ENCODE measurements at places on chromosomes 16 and 17.

DNA sequence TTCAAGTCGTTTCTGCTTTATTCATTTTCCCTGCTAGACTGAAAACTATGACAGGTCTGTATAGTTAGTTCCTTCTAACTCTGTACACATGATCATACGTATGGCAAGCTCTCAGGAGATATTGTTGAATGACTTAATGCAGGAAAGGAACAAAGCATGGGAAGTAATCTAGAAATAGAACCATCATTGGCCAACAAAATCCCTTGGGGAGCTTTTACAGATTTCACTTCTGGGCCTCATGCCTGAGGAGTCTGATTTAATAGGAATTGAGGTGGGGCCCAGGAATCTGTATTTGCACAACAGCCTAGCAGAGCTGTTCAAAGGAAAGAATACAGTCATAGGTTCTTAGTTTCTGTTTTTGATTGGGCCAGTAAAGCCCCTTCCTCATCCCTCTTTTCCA is 229.2 kb downstream of the MAP2K6 start:
- DNase-seq, result no peak

- DNase-seq, result no peak
Measured at GRCh38 chr16:5025171-5025632, 8.5 kb downstream of the NAGPA start.

DNA sequence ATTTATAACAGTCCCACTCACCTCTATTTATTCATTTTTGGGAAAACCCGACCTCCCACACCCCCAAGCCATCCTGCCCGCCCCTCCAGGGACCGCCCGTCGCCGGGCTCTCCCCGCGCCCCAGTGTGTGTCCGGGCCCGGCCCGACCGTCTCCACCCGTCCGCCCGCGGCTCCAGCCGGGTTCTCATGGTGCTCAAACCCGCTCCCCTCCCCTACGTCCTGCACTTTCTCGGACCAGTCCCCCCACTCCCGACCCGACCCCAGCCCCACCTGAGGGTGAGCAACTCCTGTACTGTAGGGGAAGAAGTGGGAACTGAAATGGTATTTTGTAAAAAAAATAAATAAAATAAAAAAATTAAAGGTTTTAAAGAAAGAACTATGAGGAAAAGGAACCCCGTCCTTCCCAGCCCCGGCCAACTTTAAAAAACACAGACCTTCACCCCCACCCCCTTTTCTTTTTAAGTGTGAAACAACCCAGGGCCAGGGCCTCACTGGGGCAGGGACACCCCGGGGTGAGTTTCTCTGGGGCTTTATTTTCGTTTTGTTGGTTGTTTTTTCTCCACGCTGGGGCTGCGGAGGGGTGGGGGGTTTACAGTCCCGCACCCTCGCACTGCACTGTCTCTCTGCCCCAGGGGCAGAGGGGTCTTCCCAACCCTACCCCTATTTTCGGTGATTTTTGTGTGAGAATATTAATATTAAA is 638 bp upstream of the TMEM88 start:
- DNase-seq, result no peak

- no peak for DNase-seq
Measured at GRCh38 chr16:27258241-27258734, 10.3 kb downstream of the NSMCE1 start.

GRCh38 chr17:27327871-27328270 is 34.0 kb downstream of the WSB1 start:
- DNase-seq, result no peak

GRCh38 chr17:17859909-17860765 is 23.4 kb upstream of the SREBF1 start:
- DNase-seq, result no peak

GRCh38 chr17:39224778-39225307 is 902 bp downstream of the STAC2 start:
- DNase-seq, result no peak

- DNase-seq, result no peak
Measured at GRCh38 chr16:28609631-28610594, at the start of gene SULT1A1. TSS of gene SULT1A1 (minus strand) at chr16:28610044. CDS start at chr16:28608855, 1,189 bp downstream.

DNA sequence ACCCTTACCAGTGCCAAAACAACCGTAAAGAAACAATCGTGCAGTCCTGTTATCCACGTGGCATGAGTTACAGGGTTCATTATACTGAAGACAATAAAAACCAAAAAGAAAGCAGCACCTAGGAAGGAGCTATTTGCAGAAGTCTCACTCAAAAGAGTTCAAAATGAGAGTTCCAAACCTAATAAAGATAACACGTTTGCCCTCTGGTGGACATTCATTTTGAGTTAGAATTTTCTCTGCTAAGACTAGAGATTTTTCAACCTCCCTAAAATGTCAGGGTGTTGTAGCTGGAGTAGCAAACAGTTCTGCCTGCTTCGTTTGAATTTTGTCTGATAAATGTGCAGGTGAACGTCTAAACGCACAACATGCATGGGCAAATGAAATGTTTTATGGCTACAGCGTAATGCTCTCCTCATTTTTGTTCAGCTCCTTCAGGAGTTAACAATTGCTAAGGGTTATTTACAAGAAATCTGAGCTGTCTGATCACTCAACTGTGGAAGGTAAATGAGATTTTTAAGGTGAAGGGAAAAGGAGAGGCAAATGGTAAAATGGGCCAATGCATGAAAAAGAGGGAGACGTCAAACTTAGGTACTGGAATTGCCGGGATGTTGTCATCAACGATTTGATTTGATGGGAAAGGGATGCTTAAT is 1067.9 kb upstream of the EEF2KMT start:
- DNase-seq, result no peak

GRCh38 chr17:44279666-44280391 is 11.9 kb upstream of the SLC4A1 start:
- peak; percentile 16 for DNase-seq

- DNase-seq, result no peak
Measured at GRCh38 chr16:67349172-67349571, 22.6 kb downstream of the LRRC36 start.

DNA sequence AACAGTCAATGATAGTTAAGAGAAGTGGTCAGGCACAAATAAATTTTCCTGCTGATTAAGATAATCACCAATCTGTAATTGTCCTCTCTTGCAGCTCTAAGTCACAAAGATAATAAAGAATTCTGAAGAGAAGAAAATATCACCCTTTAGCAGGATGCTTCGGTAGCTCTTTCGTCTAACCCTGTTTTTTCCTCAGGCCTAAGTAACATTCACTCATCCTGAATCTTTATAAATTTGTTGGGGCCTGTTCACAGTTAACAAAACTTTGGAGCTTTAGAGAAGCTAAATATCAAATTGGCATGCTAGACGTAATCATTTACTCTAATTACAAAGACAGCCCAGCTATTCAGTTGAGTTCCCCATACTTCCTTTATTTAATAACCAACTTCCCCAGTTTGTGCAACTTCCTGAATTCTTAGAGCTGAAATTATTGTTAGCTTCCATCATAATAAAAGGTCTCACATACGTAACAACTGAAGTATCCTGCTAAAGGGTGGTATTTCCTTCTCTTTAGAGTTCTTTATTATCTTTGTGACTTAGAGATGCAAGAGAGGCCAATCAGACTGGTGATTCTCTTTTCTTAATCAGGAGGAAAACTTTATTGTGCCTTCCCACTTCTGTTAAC is 118.6 kb downstream of the TANGO6 start:
- no peak for DNase-seq

DNA sequence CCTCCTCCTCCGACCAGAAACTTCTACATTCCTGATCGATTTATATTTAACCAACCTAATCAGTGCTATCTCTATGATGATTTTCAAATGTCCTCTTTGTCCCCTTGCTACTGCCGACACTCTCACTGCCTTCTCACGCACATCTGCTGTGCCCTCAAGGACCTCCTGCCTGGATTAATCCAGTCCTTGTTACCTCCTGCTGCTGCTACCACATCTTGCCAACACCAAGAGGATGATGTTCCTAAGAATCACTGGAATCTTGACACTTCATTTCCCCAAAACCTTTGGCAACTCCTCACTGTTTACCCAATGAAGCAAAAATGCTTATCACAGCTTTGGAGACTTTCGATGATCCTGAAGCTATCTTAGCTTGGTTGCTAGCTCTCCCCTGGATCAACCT is 287.3 kb upstream of the AXIN2 start:
- no peak for DNase-seq

DNA sequence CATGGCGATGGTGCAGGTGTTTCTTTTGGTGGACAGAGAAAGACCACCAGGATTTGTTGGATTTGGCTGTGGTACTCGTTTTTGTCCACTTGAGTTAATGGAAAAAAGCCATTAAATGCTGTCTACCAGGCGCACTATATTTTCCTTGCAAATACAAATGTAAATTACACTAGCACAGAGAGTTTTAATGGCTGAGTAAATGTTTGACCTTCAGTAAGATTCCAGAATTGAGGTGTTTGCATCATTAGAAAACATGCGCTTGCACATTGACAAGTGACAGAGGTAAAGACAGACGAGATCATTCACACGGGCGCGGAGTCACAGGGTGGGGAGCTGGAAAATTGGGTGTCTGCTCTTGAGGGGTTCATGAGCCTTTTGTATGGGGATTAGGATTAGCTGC is 53.5 kb upstream of the AKTIP start:
- DNase-seq, result no peak

DNA sequence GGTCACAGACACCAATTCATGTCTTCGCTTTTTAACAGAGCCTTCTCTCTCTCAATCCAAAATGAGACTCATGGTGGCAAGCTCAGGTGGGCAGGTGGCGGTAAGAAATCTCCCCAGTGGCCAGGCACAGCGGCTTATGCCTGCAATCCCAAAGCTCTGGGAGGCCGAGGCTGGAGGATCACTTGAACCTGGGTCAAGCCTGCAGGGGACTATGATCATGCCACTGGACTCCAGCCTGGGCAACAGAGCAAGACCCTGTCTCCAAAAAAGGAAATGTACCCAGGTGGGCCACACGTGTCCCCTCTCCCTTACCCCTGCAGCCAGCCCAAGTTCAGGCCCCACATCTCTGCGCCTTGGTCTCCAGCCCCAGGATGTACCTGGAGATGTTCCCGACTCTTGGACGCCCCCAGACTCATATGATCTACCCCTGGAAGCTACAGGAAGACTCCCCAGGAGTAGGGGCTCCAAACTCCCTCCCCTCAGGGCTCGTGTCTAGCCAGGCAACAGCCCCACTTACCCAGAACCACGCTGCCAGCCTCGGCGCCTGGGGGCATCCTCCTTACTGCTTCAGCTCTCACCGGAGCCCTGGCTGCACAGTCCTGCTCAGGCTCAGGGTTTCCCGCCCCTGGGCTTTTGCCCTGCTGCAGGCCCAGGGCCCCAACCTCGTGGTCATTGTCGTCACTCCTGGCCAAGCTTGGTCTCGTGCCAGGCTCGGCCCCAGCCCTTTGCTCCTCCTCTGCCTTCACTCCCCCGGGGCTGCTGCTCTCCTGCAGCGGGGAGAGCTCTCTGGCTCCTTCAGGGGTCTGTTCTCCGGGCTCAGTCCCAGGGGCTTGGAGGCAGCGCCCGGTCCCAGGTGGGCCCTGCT is 16.2 kb downstream of the MYLK3 start:
- no peak for DNase-seq

DNA sequence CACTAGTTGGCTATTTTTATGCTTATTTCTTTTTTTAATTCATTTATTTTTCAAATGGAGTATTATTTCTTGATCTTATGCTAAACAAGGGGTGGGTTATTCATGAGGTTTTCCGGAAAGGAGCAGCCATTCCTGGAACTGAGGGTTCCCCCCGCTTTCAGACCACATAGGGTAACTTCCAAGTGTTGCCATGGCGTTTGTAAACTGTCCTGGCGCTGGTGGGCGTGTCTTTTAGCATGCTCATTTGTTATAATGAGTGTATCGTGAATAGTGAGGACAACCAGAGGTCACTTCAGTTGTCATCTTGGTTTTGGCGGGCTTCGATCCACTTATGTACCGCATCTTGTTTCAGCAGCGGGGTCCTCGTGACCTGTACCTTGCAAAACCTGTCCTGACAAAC is 29.6 kb upstream of the ASGR2 start:
- DNase-seq, result no peak

DNA sequence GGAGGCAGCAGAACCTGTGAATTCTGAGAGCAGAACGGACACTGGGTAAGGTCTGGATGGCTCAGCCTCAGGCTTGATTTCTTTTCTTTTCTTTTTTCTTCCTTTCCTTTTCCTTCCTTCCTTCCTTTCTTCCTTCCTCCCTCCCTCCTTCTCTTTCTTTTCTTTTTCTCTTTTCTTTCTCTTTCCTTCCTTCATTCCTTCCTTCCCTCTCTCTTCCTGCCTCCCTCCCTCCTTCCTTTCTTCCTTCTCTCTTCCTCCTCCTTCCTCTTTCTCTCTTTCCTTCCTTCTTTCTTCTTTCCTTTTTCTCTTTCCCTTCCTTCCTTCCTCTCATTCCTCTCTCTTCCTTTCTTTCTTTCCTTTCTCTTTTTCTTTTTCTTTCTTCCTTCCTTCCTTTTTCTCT is 38.0 kb downstream of the OR3A1 start:
- DNase-seq, result no peak

- peak; percentile 5 for DNase-seq
Measured at GRCh38 chr16:11742093-11742535, 543 bp downstream of the TXNDC11 start.

DNA sequence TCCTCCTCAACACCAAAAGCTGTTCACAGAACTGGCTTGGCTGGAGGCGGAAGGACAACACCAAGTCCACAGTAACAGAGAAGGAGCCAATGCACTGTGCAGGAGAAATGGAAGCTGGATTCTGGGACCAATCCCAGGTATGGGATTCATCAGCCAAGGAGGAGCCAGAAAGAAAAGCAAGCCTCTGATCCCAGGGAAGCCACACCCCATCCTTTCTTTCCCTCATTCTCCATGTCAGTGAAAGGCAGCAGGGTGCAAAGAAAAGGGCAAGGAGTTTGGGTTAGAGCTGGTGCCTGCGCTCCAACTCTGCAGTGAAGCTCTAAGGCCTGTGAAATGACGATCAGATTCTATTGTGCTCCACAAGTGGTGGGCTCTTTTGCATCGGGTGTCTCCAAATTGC is 11.0 kb downstream of the DCAKD start:
- DNase-seq, result no peak

DNA sequence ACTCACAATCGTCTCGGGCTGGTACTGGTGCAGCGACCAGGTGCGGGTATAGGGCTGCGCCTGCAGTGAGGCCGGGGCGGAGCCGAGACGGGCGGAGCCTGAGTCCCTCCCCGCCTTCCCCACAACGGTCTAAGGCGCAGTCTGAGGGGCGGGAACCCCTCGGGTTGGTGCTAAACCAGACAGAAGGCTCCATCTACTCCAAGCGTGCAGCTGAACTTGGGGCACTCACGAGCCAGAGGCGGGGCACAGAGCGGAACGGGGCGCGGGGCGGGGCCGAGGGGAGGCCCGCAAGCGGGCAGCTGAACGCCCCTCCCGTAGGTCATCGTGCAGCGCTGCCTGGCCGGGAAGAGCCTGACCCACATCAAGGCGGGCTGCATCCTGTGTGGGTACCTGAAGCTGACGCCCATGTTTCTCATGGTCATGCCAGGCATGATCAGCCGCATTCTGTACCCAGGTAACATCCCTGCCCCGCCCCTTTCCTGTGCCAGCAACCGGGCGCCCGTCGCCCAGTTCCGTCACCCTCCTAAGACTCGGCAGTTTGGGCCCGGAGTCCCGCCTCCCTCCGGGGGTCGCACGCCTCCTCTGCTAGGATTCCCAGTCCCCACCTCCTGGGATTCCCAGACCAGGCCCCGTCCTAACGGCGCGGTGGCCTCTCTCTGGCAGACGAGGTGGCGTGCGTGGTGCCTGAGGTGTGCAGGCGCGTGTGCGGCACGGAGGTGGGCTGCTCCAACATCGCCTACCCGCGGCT is 5.0 kb downstream of the SLC5A2 start:
- peak; percentile 42 for DNase-seq

- no peak for DNase-seq
Measured at GRCh38 chr17:83161298-83162034, 82.1 kb downstream of the METRNL start.

GRCh38 chr16:48282636-48283263 is 35.4 kb upstream of the ABCC11 start:
- DNase-seq, result no peak

Measured in stimulated activated CD8-positive, alpha-beta memory T cell treated with anti-CD3 and anti-CD28 coated beads, Interleukin-15, amount 100 ng/mL, for 4 hours (primary cell).